Activated naive CD4-positive, alpha-beta T cell (primary cell): ENCODE measurements at places on chromosomes 4 and X.

DNA sequence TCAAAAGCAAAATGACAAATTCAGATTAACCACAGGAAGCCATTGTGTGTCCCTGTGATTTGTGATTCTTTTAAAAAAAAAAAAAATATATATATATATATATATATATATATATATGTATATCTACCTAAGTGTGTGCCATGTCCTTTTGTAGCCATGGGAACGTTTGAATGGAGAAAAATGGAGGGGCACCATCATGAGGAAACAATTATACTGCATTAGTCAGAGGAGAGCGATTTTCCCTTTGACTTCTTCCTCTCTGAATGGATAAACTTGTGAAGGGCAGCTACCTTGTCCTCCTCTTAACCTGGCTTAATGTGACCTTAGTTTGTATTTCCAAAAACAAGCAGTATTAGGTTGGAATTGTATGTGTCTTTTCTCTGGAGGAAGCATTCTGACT is 23.3 kb upstream of the CBLL2 start:
- DNase-seq: no peak

DNA sequence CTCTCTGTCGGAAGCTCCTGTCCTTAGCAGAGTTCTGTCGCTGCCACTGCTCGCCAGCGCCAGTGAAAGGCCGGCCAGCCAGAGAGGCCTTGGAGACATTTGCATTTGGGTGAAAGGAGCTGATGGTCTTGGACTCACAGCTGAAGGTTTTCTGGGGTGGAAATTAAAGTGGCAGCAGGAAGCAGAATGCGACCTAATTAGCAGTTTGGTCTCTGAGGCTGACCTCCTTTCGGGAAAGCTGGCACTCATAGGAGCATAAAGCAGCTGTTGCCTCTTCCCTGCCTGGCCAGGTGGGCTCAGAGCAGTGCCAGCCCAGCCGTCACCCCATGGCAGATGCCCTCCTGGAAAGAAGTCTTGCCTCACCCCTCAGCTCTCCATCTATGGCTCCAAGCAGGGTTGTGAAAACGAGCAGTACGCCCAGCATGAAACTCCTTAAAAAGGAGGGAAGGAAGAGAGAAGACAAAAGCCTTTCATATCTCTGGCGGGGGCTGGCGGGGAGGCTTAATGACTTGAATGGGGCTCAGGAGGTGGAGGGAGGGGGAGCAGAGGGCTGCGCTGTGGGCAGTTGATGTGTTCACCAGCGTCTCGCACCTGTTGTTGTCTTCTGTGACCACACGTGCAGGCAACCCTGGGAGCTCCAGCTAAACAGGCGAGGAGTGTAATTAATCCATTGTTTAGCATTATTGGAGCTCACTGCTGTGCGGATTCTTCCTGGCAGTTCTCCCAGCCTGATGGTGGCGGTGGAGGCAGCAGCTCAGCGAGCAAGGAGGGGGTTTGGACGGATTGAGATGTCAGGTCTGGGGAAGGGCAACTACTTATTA is 264.0 kb downstream of the MID1IP1 start:
- DNase-seq: no peak

DNA sequence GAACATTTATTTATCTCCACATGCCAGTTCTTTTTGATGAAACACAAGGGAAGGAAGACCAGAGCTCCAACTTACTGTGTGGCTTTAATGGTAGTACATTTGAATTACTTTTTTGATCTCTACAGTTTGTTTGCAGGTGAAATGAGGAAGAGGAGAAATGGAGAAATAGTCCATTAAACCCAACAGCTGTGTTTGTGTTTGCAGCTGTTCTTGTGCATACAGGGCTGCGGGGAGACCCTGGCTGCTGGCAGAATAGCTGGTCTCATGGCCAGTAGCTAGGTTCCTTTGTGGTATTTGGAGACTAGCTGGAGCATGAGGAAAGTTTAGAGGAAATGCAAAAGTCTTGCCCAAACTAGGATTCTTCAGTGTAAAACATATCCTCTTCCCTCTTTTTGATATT is 374.8 kb downstream of the GPAT3 start:
- no peak for DNase-seq

DNA sequence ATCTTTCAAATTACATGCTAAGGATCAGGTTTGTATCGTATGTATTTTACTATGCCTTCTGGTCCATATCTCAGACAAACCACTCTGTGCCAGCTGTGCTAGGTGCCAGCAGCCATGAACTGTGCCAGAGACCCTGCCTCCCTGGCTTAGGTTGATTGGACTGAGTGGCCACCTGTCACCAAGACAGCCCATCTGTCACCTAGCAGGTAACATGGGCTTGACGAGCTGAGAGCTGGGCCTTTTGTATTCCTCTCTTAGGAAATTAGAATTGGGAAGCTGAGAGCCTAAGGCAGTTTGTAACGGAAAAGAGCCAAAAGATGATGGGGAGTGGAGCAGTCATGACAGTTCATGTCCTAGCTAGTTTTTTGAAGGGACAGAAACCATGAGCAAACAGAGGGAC is 42.5 kb downstream of the TMEM164 start:
- DNase-seq: no peak

- no peak for DNase-seq
Measured at GRCh38 chrX:48914593-48915493, 3.4 kb upstream of the SLC35A2 start.

DNA sequence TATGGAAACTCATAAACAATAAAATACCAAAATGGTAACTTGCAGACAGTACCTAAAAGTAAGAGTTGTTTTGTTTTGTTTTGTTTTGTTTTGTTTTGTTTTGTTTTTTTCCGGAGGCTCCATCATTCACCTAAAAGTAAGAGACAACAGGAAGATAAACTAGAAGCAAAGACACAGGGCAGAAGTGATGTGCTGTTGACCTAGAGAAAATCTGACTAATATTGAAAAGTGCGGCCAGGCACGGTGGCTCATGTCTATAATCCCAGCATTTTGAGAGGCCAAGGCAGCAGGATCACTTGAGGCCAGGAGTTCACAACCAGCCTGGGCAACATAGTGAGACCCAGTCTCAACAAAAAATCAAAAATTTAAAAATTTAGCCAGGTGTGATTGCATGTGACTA is 5.6 kb upstream of the CENPC start:
- no peak for DNase-seq

- no peak for DNase-seq
Measured at GRCh38 chr4:141541851-141542250, 94.5 kb upstream of the IL15 start.

DNA sequence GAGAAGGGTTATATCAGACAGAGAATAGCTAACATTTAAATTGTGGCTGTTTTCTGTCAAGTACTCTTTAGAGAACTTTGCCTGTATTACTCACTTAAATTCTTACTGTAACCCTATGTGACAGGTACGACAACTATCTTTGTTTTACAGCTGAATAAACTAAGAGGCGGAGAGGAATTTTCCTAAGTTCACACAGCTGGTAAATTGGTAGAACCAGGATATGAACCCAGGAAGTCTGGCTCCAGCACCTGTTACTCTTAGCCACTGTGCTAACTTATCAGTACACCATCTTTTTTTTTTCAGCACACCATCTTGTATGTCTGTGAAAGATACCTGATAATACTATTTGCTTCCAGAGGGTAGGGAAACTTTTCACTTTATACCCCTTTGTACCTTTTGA is 2.0 kb upstream of the SYP start:
- DNase-seq: no peak

DNA sequence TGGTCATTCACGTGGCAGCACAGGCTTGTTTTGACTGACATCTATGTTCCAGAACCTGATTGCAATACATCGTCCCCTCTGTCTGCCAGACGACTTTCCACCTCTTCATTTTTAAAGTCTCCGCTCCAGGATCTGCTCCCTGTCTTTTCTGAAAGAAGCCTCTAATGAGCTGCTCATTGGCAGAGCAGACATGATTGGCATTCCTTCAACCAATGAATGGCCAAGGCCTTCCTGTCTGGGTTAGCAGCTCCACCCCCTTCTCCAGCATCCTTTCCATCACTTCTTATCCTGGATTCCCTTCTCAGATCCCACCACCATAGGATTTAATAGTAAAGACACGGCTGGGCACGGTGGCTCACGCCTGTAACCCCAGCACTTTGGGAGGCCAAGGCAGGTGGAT is 202.7 kb upstream of the KLF3 start:
- DNase-seq: no peak

- no peak for DNase-seq
Measured at GRCh38 chr4:76665153-76665552, 230.1 kb downstream of the SHROOM3 start.

- DNase-seq: no peak
Measured at GRCh38 chrX:133649651-133650050, 234.4 kb upstream of the GPC4 start.

DNA sequence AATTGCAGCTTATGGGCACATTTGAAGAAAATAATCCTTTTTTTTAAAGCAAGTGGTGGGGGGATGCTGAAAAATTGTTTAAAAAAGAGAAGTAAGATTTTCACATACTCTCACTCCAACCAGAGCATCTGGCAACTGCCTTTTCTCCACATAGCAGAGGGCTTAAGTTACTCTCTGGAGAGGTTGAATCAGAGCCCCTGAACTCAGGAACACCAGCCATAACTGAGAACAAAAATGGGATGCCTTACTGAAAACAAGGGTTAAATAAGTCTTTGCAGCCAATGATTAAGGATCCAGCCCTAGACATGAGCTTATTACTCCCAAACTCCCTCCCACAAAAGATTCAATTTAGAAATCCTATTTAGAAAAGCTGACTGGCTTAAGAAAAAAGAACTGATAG is 27.5 kb downstream of the CASK start:
- DNase-seq: no peak

GRCh38 chr4:40453912-40454311 is 118.8 kb downstream of the CHRNA9 start:
- DNase-seq: no peak

DNA sequence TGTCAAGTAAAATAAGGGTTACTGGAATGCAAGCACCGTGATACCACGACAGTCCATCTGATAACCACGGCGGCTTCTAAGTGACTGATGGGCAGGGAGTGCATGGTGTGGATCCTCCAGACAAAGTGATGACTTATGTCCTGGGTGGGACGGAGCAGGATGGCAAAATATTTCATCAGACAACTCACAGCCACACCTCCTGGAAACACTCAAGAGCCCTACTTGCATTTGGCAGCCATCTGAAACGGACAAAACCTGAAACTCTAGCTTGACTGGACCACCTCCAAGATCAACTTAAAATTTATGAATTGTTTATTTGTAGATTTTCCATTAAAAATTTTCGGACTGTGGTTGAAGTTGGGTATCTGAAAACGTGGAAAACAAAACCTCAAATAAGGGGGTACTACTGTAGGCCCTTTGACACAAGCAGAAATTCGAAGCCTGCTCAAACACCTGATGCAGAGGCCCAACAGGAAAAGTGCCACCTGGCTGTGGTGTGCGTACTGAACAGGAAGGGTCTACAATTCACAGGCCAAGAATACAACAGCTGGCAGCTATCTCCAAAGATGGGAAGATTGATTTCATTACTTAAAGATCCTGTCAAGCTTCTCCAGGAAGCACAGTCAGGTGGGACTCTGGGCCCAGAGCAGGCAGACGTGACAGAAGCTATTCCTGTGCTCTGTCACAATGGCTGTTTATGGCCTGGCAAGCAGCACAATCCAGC is 26.0 kb downstream of the LRIT3 start:
- no peak for DNase-seq

GRCh38 chr4:113700602-113701150 is 60.9 kb downstream of the CAMK2D start:
- DNase-seq: no peak

GRCh38 chrX:45261005-45261404 is 60.3 kb upstream of the DIPK2B start:
- DNase-seq: no peak

GRCh38 chr4:154314248-154314647 is 177.4 kb downstream of the DCHS2 start:
- DNase-seq: no peak

DNA sequence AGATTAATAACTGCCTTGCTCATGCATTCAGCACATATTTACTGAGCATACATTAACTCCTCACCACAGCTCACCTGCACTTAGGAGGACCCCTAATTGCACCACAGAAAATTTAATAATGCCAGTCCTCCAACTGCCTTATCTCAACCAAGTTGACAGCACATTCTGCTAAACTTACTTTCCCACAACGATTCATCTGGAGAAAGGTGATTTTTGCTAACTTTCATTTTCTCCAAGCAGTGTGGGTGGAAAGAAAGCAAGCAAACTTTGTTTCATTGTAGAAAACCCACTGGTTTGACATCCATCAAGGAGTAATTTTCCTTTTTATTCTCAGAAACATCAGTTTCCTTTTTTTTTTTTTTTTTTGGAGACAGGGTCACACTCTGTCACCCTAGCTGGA is 49.1 kb downstream of the RASGEF1B start:
- no peak for DNase-seq

DNA sequence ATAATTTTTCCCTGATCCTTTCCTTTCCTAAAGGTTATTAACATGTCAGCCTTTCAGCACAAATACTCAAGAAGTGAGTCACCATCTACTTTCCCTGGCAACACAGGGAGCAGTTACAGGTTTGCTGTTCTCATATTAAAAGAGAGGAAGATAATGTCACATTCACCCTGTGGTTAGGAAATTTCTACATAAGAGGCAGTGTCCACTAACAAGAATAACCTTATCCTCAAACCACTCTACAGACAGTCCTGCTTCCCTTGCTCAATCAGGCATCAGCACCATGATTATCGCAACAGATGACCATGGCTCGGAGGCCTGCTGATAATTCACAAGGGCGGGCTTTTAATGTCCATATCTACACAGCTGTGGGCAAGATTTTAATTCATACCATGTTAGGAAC is 30.9 kb downstream of the RNF150 start:
- DNase-seq: no peak

DNA sequence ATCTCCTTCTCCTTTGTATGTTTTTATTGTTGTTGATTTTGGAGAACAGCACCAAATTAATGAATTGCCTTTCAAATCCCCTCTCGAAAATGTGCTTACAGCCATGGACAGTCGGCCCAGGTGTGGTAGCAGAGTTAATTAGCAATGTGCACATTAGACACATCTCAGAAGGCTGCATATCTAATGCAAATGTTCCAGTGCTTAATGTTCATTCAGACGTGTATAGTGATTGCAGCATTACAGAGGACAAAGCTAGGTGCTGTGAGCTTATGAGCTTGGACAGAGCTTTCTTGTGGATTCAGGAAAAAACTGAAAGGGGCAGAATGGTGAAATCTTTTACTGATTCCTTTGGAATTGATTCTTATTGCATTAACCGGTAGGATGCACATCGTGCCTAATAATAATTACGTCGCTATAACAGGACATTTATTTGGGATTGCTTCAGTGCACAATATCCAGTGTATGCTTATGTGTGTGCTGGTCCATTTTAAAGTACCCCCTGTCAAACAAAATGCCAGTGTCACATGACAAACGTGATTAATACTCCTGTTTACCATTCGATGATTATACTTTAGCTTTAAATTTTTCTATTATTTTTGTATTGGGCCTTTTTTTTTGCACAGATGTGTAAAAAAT is 552.9 kb upstream of the EPHA5 start:
- no peak for DNase-seq

GRCh38 chrX:76550016-76550415 is 122.5 kb downstream of the MAGEE1 start:
- DNase-seq: no peak
